ENCODE measurements at places on chromosomes 1 and 21.

DNA sequence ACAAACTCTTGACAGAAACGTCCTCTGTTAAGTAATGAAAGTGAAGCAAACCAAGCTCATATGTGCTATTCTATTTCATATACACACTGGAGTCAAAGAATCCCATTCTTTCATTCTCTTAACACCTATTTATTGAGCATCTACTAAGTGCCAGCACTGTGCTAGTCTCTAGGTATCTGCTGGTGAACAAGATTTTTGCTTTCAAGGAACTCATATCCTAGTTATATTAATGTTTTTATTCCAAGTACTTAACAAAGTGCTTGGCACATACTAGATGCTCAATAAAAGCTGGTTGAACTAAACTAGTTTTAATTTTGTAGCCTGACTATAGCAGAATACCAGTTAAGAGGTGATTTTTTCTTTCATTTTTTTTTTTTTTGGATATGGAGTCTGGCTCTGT, 3.6 kb upstream of the RNF2 start:
- no peak for DNase-seq

GRCh38 chr1:10340930-10341590, 57.8 kb upstream of the PGD start:
- DNase-seq = no peak

- DNase-seq = no peak
Observed at GRCh38 chr1:69914976-69915765, 290.2 kb downstream of the LRRC40 start.

GRCh38 chr1:109379422-109379821, 18.3 kb downstream of the SORT1 start:
- DNase-seq = no peak

- peak; percentile 47 for DNase-seq
Observed at GRCh38 chr21:36584980-36585940, 105.3 kb upstream of the CLDN14 start.

GRCh38 chr1:198001776-198002408, 84.7 kb downstream of the LHX9 start:
- DNase-seq = no peak

DNA sequence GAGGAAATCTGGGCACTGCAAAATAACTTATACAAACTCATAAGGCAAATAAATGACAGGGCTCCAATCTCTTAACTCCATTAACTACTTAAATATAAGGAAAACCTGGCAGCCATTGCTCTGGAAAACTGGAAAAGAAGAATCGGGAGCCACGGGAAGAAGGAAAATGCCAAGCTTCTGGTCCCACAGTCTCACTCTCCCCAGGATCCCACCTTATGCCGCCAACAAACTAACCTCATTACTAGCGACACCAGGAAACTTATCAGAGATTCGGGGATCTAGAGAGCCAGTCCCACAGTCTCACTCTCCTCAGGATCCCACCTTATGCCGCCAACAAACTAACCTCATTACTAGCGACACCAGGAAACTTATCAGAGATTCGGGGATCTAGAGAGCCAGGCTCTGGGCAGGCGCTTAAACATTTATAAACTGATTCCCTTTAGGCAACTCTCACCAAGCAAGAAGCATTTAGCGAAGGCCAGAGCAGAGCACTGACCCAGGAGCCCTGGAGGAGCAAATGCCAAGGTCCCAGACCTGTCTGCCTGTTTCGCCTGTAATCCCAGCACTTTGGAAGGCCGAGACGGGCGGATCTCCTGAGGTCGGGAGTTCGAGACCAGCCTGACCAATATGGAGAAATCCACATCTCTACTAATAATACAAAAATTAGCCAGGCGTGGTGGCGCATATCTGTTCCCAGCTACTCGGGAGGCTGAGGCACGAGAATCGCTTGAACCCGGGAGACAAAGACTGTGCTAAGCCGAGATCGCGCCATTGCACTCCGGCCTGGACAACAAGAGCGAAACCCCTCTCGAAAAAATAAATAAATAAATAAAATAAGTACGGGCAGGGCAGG, 720 bp downstream of the PSMB2 start:
- DNase-seq = peak; percentile 8
